ENCODE measurements at places on chromosomes 3 and 15.
A peak's percentile ranks its signal among the peaks of the same experiment; 100 is the strongest.

GRCh38 chr15:29058903-29059539 is 173.2 kb downstream of the APBA2 start:
- DNase-seq = no peak

DNA sequence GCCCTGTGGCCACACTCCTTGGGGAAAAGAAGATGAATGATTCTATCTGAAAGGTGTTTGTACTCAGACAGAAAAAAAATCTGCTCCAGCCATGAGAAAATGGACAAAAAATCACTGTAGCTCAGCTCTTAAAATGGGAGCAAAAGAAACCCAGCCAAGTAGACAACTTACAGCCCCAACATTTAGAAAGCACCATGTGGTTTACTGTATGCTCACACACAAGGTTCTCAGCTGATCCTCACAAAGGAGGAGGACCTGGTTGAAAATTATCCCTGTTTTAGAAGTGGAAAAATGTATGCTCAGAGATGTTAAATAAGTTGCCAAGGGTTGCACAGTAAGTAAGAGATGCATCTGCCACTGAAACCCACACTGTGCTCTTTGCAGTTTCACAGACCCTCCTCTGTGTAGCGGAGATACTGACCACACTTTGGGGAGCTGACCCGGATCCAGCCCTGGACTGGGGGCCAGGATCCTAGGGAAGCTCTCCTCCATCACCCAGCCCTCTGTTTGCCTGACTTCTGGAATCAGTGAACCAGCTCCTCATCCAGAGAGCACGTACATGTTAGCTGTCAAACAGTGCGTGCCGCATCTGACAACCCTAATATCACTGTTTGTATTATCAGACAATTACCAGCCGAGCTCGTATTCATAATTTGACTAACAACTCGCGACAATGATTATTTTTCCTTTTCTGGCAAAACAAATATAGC is 32.7 kb upstream of the TPRG1 start:
- no peak for DNase-seq

DNA sequence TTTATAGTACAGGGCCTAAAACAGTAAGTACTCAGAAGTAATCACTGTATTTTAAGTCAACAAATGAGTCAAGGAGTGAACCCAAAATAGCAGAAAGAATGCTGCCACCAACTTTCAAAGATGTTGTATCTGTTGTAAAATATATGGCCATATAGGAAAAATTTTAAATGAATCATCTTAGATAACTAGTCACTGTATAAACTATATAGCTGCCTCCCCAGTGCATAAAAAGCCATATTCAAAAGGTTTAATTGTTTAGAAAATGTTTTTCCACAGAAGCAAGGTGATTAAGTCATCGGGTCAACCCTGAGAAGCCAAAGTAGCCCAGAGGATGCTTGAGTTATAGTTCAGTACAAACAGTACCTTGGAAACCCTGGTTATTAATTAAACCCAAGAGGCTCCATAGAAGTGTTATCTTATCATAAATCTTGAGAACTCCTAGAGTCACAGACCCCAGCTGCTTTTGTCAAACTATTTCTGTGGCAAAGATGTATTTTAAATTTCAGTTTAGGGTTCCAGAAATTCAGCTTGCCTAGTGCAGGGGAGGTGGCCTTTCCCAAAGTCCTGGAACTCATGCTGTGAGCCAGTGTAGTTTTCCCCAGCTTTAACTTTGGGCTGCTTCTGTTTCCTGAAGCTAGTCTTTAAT is 39.2 kb downstream of the MBNL1 start:
- no peak for DNase-seq

GRCh38 chr15:38072348-38073177 is 138.1 kb downstream of the TMCO5A start:
- DNase-seq = no peak

DNA sequence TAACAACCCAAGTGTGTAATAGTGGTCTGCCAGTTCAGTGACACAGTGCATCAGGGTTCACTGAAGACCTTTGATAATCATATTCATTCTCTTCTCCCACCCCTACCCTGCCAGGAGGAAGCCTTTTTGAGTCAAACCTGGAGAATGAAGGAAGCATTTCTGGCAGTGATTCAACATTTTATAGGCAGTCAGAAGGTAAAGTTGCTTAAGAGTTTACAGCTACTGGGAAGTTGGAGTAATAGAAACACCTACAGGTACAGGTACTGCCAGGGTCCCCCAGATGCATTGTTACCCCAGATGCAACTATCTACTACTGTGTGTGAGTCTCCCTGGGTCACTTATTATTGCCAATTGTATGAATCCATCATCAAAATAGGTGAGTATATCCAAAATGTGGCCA is 146.9 kb upstream of the EIF1B start:
- DNase-seq = no peak

GRCh38 chr3:128504533-128504915 is 11.5 kb upstream of the GATA2 start:
- DNase-seq = no peak

DNA sequence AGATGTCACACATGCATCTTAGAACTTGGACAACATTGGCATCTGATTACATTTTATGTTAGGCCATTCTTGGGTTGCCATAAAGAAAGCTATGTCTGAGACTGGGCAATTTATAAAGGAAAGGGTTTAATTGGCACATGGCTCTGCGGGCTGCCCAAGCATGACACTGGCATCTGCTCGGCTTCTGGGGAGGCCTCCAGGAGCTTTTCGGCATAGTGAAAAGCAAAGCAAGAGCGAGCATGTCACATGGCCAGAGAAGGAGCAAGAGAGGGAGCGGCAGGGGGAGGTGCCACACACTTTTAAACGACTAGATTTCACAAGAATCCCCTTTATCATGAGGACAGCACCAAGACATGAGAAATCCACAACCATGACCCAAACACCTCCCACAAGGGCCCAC is 11.3 kb downstream of the RYR3 start:
- DNase-seq = no peak

DNA sequence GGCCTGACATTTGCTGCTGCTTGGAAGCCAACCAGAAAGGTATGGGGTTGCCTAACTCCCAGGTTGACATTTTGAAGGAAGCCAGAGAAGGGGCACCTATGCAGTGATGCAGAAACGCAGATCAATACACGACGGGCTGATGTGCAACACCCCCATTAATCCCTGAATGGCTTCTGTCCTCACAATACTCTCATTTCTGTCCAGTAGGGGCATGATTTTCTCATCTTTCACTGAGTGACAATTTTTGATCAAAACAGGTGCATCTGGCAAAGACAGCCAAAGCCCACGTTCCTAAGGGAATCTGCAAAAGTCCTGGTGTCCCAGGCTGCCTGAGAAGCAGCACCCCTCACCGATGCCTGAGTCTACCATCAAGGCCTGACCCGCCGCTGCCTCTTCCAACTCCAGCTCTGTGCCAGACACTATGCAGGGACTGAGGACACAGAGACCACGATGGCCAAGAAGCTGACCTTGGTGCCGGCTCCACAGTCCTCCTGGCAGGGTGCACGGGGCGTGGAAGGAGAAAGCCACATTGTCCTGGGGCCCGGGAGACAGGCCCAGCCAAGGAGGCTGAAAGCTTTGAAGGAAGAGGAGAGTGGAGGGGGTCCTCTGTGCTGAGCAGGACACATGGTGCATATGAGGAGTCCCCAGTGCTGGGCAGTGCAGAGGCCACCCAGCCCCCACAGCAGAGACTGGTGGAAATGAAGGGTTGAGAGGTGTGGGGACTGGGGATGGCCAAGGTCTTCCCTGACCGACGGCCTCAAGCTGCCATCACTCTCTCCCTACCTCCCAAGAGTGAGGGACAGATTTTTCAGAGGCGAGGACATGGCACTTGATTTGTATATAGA is 159.6 kb downstream of the NUP210 start:
- DNase-seq = no peak

- DNase-seq = no peak
These were observed 110.4 kb upstream of the GMNC start for GRCh38 chr3:190972840-190973270.

DNA sequence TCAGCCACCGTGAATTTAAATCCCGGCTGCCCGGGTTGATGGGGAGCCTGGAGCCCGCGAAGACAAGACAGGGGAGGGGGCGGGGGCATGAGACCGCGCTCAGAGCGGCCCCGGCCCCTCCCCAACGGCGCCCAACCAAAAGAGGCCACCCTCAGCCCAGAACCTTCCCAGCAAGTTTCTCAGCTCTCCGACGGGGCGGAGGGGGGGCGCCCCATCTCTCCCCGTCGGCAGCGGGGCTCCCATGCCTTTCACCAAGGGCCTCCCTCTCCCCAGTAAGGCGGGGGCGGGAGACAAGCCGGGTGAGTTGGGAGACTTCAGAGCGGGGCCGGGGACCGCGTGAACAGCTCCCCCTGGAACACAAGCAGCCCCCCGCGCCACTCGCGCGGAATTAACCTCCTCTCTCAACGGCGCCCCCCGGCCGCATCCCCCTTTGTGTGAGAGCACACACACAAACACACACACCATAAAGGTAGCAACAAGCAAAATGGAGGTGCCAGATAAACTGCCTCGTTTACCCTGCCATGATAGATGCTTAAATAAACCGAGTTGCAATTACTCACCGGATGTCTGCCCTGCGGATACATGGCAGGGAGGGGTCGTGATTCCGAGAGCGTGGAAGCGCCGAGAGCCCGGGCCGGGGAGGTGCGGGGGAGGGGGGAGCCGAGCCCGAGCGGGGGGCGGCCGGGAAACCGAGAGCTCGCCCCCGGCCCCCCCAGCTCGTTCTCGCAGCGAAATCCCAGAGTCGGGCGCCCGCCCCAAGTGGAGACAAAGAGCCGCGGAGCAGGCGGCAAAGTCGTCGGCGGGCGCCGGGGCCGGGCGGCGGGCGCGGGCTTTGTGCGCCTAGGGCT is 1.3 kb downstream of the TLE3 start:
- peak; percentile 29 for DNase-seq

GRCh38 chr15:84572231-84572630 is 28.6 kb upstream of the ZSCAN2 start:
- DNase-seq = no peak

DNA sequence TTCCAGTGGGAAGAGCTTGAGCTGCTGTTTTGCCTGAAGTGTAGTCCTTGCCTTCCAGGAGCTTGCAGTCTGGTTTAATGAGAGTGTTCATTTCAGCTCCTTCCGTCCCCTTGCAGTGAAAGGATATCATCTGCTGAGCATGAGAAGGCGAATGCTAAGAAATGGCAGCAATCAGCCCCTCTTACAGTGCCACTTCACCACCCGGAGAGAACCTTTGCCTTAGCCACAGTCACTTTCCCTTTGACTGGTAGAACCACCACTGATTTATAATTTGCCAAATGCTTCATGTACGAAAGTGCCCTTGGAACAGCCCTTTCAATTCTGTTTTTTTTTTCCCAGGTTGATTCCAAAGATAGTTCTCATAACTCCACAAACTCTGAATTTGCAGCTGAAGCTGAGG is 11.5 kb downstream of the TATDN2 start:
- DNase-seq = no peak

GRCh38 chr3:14918356-14918860 is 29.0 kb upstream of the NR2C2 start:
- no peak for DNase-seq

GRCh38 chr3:78660957-78661356 is 1106.8 kb downstream of the ROBO1 start:
- no peak for DNase-seq

DNA sequence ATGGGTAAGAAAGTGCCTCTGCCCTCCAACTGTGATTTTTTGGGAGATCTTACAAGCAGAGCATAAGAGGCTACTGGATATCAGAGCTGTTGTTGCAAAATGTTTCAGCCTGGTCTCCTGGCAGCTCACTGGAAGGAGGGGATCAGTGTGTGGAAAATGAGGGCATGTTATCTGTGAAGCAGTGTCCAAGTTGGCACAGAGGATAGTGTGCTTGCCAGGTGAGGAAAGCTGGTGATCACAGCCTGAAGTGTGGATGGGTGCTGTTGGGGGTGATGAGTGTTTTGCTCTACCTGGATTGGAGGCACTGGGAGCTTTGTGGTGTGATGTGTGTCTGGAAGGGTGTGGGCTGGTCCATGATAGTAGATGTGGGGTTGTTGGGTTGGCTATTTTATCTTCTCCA is 69.3 kb downstream of the MCTP2 start:
- no peak for DNase-seq

DNA sequence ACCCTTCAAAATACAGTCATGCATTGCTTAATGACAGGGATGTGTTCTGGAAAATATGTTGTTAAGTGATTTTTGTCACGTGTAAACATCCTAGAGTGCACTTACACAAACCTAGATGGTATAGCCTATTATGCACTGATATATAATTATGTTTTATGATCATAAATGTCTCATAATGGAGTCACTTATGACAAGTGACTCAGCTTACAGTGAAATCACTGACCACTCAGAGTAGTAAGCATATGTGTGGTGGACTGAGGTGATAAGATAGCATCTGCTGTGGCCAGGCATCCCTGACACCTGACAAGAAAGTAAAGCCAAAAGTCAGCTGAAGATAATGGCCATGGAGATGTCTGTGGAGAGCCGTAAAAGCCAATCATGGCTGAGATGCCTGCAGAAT is 5.4 kb downstream of the ACAD11 start:
- no peak for DNase-seq

- DNase-seq = no peak
These were observed 159.7 kb downstream of the GOLIM4 start for GRCh38 chr3:167936019-167936418.

- DNase-seq = no peak
These were observed 330.3 kb upstream of the GOLIM4 start for GRCh38 chr3:168425936-168426595.

DNA sequence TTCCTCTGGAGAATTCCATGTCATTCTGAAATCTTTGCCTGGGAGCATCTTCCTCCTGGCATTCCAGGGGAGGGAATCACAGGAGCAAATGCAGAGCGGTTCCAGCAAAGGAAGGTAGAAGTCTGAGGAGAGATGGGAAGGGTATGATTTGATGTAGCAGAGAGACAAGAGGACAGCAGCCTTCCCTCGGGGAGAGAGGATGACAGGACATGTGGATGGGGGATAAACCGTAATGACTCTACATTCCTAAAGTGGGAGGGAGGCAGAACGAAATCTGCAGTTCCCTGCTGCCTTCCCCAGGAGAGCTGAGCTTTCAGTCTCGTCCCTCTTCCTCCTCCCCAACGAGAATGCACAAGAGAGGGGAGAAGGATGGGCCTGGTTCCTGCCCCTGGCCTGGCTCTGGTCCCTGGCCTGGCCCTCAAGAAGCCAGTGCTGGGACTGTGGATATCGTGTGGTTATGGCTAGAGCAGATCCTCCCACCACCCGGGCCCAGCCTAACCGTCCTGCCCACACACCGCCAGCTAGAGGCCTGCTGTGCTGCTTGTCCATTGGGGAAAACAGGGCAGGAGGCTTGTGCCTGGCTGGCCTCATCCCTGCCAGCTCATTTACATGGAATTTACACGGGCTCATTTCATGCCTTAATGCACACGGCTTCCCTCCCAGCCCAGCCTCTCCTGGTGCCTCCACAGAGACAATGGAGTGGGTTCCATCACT is 26.6 kb downstream of the SEMA7A start:
- no peak for DNase-seq

DNA sequence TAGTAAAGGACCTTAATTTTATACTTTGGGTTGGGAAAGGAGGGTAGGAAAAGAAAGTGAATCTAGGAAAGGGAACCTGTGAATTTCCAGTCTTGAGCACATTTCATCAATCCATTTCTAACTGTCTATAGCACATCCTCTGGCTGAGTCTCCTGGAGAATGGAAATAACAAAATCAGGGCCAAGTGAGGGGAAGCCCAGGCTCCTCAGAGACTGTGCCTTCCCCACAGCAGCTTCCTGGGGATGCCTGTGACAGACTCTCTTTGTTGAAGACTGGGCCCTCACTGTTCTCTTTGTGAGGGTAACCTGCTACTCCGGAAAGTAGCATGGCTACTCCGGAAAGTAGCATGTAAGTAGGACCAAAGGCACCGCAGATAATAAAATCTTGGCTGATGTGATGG is 22.6 kb upstream of the CSPG5 start:
- DNase-seq = no peak

All from stimulated activated CD8-positive, alpha-beta memory T cell treated with anti-CD3 and anti-CD28 coated beads, Interleukin-15, amount 100 ng/mL, for 48 hours (primary cell).